ENCODE measurements at places on chromosomes 2 and 18.

GRCh38 chr2:238043851-238044250 is 16.9 kb upstream of the SCLY start:
- no peak for DNase-seq

DNA sequence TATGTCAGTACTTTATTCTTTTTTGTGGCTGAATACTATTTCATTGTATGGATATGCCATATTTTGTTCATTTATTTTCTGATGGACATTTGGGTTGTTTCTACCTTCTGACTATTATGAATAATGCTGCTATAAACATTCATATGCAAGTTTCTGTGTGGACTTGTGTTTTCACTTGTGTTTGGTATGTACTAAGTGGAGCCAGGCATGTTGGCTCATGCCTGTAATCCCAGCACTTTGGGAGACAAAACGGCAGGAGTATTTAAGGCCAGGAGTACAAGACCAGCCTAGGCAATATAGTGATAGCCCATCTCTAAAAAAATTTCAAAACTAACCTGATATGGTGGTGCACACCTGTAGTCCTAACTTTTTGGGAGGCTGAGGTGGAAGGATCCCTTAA is 23.3 kb downstream of the MARCHF7 start:
- DNase-seq = no peak

DNA sequence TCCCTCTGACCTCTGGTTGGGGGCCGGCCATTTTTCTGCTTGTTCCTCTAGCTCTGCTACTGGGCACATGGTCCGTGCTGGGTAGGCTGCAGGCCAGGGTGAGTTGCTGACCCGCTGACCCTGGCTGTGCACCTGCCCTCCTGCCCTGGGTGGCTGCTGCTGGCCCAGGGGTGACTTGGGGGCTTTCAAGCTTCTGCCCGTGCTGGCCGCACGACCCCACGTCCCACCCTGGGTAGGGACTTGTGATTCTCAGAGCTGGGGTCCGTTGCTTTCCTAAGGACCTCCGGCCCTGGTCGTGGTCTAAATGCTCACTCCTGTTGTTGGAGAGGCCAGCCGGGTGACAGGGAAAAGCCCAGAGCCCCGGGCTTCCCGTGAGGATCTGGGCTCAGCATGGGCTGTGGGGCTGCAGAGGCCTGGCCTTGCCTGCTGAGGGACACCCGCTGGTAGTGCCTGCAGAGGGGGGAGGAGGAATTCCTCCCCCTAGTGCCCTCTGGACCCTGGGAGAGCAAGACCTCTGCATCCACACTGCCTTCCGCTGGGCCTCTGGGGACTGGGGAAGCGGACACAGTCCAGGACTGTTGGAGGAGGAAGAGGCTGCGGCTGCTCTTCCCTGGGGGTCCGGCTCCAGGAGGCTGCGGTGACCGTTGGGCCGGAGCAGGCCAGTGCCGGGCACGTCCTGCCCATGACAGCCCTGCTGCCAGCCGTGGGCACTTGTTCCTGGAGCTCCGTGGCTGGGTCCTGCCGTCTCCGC is 6.3 kb upstream of the GAL3ST2 start:
- no peak for DNase-seq

DNA sequence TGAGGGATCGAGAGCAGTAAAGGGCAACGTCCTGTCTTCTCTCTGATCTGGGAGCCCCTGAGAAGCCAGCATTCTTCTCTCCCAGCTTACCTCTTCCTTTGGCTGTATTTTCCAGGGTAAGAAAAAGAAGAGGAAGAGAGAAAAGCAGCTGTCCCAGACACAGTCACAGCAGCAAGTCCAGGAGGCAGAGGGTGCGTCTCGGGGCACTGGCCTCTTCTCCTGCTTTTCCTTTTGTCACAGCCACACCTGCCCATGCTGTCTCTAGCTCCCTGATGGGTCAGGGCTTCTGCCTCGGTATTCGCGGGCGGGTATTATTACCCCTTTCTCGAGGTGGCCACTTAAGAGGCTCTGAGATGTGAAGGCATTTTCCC is 20.3 kb downstream of the TGOLN2 start:
- DNase-seq = no peak

DNA sequence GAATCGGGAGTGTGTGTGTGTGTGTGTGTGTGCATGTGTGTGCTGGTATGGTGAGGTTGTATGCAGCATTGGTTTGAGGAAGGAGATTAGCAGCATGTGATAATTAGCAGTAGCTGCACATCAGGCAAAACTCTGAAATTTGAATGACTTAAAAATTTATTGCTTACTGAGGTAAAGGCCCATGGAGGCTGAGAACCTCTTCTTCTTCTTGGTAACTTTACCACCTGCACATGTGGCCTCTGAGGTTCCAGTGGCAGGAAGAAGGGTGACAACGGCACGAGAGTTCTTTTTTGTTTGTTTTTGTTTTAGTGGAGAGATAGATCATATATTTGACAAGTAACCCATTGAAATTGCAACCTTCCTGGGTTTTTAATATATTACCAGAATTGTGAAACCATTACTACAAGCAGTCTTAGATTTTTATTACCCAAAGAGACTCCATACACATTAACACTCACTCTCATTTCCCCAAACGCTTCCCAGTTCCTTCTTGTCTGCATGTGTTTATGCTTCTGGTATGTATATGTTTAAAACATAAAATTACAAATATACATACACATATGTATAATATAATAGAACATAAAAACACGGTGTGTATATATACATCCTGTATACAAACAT is 292.1 kb downstream of the PTGR3 start:
- no peak for DNase-seq

DNA sequence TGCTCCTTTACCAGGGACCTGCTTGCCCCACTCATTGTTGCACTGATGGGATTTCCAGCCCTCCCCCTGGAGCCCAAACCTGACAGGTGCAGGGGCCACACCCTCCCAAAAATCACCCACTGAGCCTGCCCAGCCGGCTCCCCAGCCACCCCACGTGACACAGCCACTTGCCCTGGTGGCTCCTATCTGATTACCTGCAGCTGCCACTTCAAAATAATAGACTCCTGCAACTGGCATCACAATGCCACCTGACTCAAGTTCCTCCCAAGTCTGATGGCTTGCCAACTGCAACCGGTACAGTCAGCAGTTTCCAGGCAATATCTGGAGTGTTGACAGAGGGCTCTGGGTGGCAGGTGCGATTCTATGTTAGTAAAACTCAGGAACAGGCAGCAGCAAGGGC is 66.2 kb downstream of the CRACDL start:
- DNase-seq = no peak

DNA sequence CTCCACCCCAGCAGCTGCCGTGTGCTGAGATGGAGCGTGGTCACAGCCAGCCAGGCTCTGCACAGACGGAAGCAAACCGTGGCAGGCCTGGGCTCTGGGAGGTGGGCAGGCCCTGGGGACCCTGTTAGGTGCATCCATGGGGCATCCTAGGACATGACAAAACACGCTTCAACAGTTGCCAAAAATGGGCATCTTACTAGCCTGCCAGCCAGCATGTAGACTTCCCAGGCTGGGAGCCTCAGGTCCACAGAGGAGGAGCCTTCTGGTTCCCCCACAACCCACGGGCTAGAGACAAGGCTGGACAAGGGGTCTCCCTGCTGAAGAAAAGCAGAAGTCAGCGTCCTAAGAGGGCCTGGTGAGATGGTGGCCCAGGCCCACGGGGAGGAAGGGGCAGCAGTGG is 139.5 kb downstream of the HDAC4 start:
- DNase-seq = no peak

- no peak for DNase-seq
Observed at GRCh38 chr2:39234754-39235153, 9.0 kb downstream of the CDKL4 start.

DNA sequence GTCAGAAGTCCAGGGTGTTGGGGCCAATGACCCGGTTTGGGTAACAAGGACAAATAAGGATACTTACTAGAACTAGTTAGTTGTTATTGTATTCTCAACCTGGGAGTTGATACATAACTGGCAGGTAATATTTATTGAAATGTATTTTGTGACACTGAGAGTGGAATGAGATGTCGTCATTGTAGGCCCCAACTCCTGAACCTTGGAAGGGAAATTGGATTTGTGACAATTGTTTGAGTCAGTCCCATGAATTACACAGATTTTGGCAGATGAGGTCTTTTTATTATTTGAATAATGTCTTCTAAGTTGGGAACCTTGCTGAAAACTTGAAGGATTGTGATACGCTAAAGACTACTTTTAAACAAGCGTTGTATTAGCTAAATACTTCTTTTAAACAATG is 5.1 kb downstream of the TIMM21 start:
- no peak for DNase-seq

GRCh38 chr18:53544917-53545316 is 679.6 kb downstream of the MBD2 start:
- no peak for DNase-seq

GRCh38 chr2:181900007-181900651 is 8.6 kb downstream of the ITPRID2 start:
- no peak for DNase-seq

DNA sequence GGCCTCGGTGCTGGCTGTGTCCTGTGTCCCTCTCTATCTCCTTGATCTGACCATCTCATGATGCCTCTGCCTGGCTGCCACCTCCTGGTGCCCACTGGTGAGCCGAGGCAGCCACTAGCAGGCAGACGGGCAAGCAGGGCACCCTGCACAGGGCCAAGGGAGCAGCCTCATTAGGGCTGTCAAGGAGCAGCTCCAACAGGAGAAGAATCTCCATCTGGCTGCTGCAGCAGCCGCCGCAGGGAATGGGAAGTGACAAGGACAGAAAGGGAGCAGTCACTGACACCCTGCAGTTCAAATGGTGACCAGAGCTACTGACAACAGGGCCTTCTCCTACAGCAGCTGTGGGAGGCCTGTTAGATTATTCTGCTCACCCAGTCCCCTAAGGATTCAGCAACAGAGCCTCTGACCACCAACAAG is 32.6 kb downstream of the ALPK2 start:
- no peak for DNase-seq

DNA sequence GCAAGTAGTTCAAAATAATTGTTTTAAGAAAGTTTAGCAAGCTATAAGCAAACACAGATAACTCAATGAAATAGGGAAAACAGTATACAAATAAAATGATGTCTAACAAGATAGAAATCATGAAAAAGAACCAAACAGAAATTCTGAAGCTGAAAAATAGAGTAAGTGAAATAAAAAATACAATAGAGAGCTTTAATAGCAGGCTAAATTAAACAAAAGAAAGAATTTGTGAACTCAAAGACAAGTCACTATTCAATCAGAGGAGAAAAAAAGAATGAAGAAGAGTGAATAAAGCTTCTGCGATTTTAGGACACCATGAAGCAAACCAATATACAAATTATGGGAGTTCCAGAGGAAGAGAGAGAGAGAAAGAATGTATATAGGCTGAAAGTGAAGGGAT is 576.8 kb downstream of the STK39 start:
- no peak for DNase-seq
